ENCODE measurements at places on chromosomes 1 and 21. TPM values are rescaled to one million over a fixed set of nuclear protein-coding genes. Genes with fewer than 3 reads are reported as not detected.

DAB1 gene
- not detected for total RNA-seq

- peaks cover 21% of the 10 kb centered on the region for H3K4me1 ChIP-seq
- DNase-seq, result peak; percentile 69
- peak overlapping the region; percentile 90 for H3K27ac ChIP-seq
- H3K36me3 ChIP-seq, result peaks cover 37% of the 10 kb centered on the region
- H3K4me3 ChIP-seq, result peak overlapping the region; percentile 100
Measured at GRCh38 chr1:160284220-160284781, 632 bp downstream of the PEX19 start.

DNA sequence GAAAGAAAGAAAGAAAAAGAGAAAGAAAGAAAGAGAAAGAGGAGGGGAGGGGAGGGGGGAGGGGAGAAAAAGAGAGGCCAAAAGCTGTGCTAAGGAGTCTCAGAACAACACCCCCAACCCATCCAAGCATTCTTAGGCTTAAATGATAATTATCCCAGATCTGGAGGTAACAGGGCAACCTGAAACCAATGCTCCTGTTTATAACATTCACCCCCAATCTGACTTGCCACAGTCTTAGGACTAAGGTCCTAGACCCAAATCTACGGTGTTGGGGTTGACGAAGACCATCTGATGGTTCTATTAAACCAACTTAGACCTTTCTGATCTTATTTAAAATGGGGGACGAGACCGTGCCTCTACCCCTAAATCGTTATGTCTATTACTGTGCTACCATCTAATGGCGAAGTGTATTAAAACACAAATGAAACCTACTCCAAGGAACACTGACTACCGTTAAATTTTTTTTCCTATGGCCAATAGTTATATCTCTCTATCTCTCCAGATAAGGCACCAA is 119.3 kb upstream of the CDC42BPA start:
- no peak overlapping the region for H3K4me3 ChIP-seq
- H3K27me3 ChIP-seq, result peaks cover 11% of the 10 kb centered on the region
- no peak overlapping the region for H3K27ac ChIP-seq
- no peaks in the 10 kb centered on the region for H3K4me1 ChIP-seq

- H3K4me1 ChIP-seq, result no peaks in the 10 kb centered on the region
- DNase-seq, result no peak
- no peaks in the 10 kb centered on the region for H3K36me3 ChIP-seq
- no peak overlapping the region for H3K27ac ChIP-seq
- H3K27me3 ChIP-seq, result no peaks in the 10 kb centered on the region
- H3K4me3 ChIP-seq, result no peak overlapping the region
Measured at GRCh38 chr1:106880226-106880625, 176.2 kb upstream of the PRMT6 start.

PADI4 gene
- 0.09 TPM for total RNA-seq

GIPC2 gene
- not detected for total RNA-seq

DNA sequence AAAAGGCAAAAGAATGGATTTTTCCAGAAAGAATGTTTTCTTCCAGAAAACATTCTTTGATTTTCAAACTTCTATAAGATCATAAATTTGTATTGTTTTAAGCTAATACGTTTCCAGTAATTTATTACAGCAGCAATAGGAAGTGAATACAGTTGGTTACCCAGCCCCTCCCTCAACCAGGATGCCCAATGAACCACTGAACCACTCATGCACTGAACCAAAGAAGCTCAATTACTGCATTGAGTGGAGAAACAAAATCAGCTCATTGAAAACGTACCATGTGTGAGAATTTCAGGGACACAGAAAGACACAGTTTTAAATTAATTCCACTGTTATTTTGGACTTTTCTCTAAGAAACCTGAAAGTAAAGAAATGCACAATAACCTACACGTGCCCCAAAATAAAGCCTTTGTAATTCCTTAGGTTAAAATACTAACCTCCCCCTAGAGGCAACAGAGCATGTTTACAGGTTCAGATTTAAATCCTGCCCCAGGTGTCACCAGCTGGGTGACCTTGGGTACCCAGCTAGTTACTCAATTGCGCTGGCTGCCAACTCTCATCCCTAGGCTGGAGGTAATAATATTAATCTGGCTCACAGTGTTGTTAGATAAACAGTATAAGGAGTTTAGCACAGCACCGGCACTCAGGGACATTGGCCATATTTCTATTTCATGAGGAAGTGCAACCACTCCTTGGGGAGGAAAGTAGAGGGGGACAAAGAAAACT is 111.7 kb downstream of the NMNAT2 start:
- H3K27me3 ChIP-seq, result peaks cover 4% of the 10 kb centered on the region
- DNase-seq, result no peak
- H3K36me3 ChIP-seq, result no peaks in the 10 kb centered on the region
- no peak overlapping the region for H3K4me3 ChIP-seq
- H3K4me1 ChIP-seq, result peaks cover 5% of the 10 kb centered on the region

DNA sequence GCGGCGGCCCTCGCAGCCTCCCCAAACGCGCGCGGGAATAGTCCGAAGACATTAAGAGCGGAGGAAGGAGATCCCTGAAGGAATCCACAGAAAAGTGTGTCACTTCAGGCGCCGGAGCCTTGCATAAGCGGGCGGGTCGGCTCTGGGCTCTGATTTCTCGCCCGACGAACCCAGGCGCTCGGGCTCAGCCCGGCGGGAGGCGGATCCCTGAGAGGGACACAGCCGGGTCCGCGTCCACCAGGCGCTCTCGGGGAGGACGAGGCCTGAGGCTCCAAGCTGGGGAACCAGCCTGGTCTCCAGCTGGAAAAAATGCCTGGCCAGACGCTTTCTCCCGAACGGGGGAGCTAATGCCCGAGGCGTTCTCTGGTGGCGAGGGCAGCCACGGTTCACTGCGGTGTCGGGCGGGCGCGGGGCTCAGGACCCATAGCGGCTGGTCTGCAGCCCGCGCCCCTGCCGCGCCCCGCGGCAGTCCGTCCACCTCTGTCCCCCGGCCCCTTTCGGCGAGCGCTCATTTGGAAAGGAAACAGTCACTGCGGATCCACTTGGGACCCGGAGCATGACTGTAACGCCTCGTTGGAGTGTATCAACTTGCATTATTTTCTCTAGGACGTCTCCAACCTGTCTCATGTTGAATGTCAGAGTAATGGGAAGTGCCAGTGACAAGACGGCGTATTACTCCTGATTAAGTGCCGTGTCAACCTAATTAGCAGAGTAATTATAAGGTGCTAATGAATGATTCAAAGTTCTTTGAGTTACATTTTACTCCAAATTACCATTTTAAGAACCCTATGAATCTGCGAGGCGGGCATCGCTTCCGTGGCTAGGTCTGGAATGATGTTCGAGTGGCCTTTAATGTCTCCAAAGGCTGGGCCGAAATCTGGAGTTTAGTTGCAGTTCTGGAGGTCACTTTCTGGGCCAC is 1.6 kb upstream of the BARHL2 start:
- H3K4me1 ChIP-seq, result peaks cover 26% of the 10 kb centered on the region
- H3K27me3 ChIP-seq, result peaks cover 86% of the 10 kb centered on the region
- H3K36me3 ChIP-seq, result peaks cover 17% of the 10 kb centered on the region

DNA sequence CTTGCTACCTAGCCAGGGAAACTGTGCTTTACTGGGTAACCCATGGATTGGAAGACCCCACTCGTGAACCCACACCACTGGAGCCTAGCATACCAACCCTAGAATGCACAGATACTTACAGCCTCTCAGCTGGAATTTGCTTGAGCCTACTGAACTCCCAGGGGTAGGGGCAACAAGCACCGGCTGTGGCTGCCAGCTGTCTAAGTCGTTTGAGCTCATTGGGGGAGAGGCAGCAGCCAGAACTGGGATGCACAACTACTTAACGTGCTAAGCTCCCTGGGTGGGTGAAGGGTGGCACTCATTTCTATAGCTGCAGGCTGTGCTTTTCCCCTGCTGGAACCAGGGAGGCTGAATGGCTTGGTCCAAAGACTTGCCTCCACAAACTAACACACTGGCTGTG is 212.4 kb downstream of the ZNF648 start:
- no peaks in the 10 kb centered on the region for H3K27me3 ChIP-seq
- H3K4me1 ChIP-seq, result no peaks in the 10 kb centered on the region
- no peak overlapping the region for H3K4me3 ChIP-seq

- peaks cover 11% of the 10 kb centered on the region for H3K4me1 ChIP-seq
- no peaks in the 10 kb centered on the region for H3K27me3 ChIP-seq
- DNase-seq, result no peak
- H3K27ac ChIP-seq, result no peak overlapping the region
Measured at GRCh38 chr1:185059950-185060571, 14.7 kb downstream of the RNF2 start.

FCGR3B gene
- not detected for total RNA-seq

CELA3A gene
- not detected for total RNA-seq

DNA sequence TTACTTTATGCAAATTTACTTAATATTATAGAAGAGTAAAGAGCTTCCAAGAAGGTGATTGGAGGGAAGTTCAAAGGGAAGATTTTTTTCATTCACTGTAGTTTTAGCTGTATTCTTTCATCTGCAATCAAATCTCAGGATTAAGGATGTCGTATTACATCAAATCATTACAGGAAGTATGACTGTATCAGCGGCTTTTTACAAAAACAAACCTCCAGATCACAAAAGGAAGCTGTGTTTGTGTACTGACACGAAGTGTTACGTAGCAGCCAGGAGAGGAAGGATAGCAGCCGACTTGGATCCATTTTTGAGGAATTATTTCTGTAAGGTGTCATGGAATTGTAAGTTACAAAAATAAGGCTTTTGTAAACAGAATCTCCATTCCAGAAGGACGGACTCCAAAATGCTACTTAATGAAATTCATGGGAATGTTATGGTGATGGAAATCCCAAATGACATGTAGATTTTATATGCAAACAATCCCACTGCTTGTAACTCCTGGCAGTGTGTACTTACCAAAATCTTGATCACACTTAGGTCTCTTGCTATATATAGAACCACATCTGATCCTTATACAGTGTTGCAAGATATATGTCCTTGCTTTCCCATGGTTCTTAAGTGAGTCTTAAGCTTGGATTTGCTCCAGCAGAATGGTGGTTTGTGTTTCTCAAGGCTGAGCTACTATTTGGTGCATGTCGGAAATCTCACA is 49.8 kb downstream of the KCNJ15 start:
- peaks cover 9% of the 10 kb centered on the region for H3K4me1 ChIP-seq
- H3K27me3 ChIP-seq, result no peaks in the 10 kb centered on the region

DNA sequence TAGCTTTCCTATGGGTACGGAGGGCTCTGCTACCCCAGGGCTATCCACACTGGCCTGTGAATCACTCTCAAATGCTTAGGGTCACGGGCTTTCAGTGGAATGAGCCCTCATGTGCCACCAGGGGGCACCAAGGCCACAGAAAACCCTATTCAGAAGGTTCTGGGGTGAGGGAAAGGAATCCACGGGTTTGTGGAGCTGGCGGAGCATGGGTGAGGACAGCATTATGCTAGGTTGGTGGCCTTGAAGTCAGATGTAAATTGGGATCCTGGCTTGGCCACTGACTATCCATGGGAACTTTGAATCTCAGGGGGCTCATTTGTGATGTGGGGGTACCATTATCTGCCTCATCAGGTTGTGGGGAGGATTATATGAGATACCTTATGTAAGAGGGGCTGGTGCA is 5.1 kb upstream of the LAMTOR5 start:
- no peak overlapping the region for H3K4me3 ChIP-seq
- peaks cover 12% of the 10 kb centered on the region for H3K4me1 ChIP-seq
- no peaks in the 10 kb centered on the region for H3K27me3 ChIP-seq
- peaks cover 4% of the 10 kb centered on the region for H3K36me3 ChIP-seq

- no peak overlapping the region for H3K27ac ChIP-seq
- DNase-seq, result no peak
- no peaks in the 10 kb centered on the region for H3K36me3 ChIP-seq
- H3K4me1 ChIP-seq, result no peaks in the 10 kb centered on the region
- H3K4me3 ChIP-seq, result no peak overlapping the region
Measured at GRCh38 chr1:4755301-4755845, 101.0 kb downstream of the AJAP1 start.

- H3K4me1 ChIP-seq, result peaks cover 74% of the 10 kb centered on the region
- peak; percentile 82 for DNase-seq
- H3K36me3 ChIP-seq, result peaks cover 13% of the 10 kb centered on the region
- H3K27ac ChIP-seq, result peak overlapping the region; percentile 98
- no peaks in the 10 kb centered on the region for H3K27me3 ChIP-seq
Measured at GRCh38 chr1:26289158-26290059, 9.5 kb downstream of the SH3BGRL3 start.

DNA sequence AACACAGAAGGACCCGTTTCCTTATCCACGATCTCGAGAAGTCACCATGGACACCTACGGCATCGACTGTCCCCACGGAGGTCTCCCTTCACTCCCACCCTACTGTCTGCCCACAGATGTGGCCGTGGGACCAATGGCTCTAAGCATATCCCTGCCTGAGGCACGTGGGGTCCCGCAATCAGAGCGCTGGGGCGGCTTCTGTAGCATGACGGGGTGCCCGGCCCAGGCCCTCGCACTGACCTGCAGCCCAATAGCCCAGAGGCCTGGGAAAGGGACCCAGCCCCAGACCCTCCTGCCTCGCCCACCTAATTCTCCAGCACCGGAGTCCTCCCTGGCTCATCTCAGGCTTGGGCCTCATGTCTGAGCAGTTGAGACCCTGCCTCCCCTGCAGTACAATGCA is 132.5 kb downstream of the NPHP4 start:
- no peak overlapping the region for H3K4me3 ChIP-seq
- no peak for DNase-seq
- H3K4me1 ChIP-seq, result peaks cover 3% of the 10 kb centered on the region
- no peaks in the 10 kb centered on the region for H3K36me3 ChIP-seq
- H3K27ac ChIP-seq, result no peak overlapping the region
- H3K27me3 ChIP-seq, result no peaks in the 10 kb centered on the region

GRCh38 chr1:194084755-194085154 is 898.3 kb upstream of the B3GALT2 start:
- no peak overlapping the region for H3K4me3 ChIP-seq
- H3K27me3 ChIP-seq, result no peaks in the 10 kb centered on the region
- no peak for DNase-seq
- H3K27ac ChIP-seq, result no peak overlapping the region
- H3K4me1 ChIP-seq, result no peaks in the 10 kb centered on the region

DNA sequence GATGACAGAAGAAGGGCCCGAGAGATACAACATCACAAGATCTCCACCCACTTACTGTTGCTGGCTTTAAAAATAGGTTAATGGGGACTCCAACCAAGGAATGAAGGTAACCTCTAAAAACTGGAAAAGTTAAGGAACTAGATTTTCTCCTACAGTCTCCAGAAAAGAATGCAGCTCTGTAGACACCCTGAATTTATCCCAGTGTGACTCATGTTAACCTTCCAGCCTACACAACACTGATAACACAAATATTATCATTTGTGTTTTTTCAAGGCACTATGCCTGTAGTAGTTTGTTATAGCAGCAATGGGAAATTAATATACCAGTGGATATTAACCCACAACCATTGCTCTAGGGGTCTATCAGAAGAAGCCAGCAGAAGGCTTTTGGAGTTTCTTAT is 730.7 kb upstream of the ZP4 start:
- H3K4me3 ChIP-seq, result no peak overlapping the region
- H3K27ac ChIP-seq, result no peak overlapping the region
- H3K27me3 ChIP-seq, result no peaks in the 10 kb centered on the region
- H3K4me1 ChIP-seq, result peaks cover 3% of the 10 kb centered on the region
- DNase-seq, result no peak

DNA sequence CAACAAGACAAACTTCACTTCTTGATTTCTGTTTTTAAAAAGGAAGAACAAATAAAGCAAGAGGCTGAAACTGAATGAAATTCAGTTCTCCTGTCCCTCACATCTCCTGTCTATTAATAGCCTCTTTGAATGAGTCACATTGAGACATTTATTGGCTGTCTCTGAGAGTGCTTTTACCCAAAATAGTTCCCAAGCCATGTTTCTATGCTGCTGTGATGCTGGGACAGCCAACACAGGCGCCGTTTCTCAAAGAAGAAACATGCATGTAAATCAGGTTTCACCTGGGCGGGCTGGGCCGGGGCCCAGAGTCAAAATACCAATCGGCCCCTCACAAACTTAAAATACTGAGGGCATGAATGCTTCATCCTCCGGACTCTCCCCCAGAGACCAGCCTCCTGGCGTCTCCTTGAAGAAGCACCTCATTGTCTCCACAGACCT is 105.2 kb downstream of the EDEM3 start:
- no peaks in the 10 kb centered on the region for H3K27me3 ChIP-seq
- no peak for DNase-seq
- H3K4me1 ChIP-seq, result no peaks in the 10 kb centered on the region
- no peak overlapping the region for H3K27ac ChIP-seq

FNDC5 gene
- total RNA-seq, result not detected
